ENCODE measurements at places on chromosomes 4 and X.

GRCh38 chr4:77002321-77003107, 53.0 kb downstream of the SEPTIN11 start:
- DNase-seq: no peak

- DNase-seq: no peak
These were observed 229.5 kb downstream of the GALNTL6 start for GRCh38 chr4:172042714-172043114.

GRCh38 chrX:110046001-110046400, 43.1 kb downstream of the TMEM164 start:
- no peak for DNase-seq

- DNase-seq: no peak
These were observed 5.3 kb upstream of the TRMT2B start for GRCh38 chrX:101057093-101057714.

GRCh38 chr4:166198041-166198440, 325.0 kb downstream of the TLL1 start:
- DNase-seq: no peak
